NCI-H510A (cell line): ENCODE measurements at places on chromosomes 5 and 9.
A peak's percentile ranks its signal among the peaks of the same experiment; 100 is the strongest.

DNA sequence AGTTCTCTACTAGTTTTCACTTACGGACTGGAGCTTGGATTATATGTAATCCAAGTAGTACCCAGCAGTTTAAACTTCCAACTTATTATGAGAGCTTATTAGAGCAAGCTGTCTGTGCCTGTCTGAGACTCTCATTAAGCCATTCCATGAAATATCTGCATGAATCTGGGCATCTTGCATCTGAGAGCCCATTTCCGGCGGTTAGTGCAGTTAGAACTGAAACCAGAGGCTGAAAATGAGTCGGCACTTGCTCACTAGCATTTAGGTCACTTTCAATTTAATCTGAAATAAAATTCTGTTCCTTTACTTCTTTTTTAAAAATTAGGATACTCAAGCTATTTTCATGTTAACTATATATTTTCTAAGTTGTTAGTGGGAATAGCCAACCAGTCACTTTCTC lies 102.2 kb downstream of the MEGF10 start:
- DNase-seq = no peak

GRCh38 chr9:19018201-19018600 lies 14.8 kb downstream of the SAXO1 start:
- DNase-seq = no peak

DNA sequence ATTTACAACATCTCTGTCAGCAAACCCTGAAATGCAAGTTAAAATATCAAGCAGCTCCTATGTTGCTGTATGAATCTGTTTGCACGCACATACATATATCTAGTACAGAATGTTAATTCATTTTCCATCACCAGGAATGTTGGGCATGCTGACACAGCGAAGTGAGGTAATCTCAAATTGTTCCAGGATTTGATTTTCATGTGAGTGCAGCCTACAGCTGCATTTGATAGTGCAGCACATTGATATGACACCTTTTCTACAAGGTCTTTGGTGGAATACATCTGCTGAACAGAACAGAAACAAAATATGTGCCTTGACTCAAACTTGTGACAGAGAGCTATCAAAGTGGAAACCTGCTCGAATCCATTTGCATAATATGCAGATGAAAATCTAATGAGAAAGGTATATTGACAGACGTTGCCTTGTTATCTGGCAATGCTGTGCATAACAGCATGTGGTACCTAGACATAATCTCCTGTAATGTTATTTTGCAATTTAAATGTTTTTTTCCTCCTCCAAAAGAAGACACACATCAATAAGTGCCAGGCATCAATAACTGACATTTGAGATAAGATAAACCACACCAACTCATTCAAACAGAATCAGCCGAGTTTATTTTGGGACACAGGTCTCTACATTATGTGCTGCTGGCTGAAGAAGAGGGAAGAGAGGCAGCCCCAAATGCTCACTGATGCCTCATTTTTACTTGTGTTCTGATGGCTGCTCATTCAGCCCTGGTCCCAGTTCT lies 512.2 kb downstream of the ZNF608 start:
- no peak for DNase-seq

DNA sequence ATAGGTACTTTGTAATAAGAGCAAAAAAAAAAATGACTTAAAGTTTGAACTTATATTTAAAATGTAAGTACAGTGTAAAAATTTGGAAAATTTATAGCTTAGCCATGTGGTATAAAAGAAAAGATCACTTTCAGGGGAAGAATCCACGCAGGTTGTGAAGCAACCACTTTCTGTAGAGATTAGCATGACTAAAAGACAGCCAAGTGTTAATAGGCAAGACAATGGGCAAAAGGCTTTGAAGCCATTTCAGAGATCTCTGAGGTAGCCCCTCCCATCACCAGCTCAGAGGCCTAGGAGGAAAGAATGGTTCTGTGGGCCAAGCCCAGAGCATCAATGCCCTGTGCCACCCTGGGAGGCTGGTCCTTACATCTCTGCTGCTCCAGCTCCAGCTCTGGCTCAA lies 346.3 kb upstream of the CHD1 start:
- no peak for DNase-seq

DNA sequence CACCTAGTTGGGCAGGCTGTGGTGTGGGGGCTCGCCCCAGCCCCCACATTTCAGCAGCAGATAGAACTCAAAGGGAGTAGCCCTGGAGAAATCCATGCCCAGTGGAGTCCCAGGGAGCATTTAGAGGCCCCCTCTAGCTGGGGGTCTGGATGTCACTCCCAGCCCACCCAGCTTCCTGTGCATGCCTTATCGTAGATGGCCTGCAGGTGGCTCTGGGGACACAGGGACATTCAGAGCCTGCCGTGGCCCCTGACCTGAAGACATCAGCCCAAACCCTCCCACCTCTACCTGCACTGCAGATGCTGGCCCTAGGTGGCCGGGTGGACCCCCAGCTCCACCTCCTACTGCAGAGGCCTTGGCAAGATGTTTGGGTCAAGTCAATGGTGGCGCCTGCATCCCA lies 49.0 kb upstream of the LMX1B start:
- DNase-seq = no peak

DNA sequence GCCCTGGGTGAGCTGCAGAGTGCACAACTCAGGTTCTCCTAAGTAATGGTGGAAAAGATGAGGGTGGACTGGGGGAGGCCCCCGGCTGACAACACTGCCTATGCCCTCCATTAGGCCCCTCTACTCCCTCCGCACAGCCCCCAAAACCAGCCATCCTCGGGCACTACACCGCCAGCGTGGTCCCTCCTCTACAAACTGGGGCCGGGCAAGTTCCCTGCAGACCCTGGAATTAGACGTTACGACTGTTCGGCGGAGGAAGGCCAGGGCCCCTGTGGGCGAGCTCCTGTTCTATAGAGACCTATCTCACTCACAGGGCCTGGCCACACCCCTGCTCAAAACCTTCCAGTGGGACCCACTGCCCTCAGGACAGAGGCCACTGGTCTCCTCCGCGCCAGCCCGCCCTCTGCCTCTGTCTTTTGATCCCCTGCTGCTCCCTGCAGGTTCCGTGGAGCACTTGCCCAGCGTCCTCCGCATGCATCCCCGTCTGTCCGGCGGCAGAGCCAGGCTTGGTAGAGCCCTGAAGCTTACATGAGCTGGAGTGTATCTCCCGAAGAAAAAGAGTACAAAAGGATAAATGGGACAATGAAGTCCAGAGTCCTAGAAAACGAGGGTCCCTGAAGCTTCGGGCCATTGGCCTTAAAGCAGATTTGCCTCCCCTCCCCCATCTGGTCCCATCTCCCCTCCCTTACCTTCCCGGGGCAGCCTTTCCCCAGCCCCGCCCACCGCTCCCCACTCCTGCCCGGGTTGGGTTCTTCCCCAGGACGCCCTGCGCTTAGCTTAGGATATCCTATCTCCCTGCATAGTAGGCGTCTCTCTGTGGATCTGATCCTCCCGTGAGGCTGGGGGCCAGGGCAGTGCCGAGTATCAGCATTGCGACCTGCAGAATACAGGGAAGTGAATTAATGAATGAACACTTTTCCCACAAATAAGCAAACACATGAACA lies 71.3 kb downstream of the HRH2 start:
- DNase-seq = peak; percentile 4

GRCh38 chr9:92790542-92791527 lies 26.2 kb upstream of the BICD2 start:
- peak; percentile 35 for DNase-seq

DNA sequence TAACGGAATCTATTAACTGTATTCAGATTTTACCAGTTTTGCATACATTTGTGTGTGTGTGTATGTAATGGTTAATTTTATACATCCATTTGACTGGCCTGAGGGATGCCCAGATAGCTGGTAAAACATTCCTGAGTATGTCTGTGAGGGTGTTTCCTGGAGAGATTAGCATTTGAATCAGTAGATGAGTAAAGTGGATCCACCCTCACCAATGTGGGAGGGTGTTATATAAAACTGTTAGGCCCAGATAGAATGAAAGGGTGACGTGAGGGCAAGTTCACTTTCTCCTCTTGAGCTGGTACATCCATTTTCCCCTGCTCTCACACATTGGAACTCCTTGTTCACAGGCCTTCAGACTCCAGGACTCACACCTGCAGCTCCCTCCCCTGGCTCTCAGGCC lies 88.7 kb downstream of the EMB start:
- DNase-seq = no peak

GRCh38 chr9:135281791-135282737 lies 194.6 kb downstream of the OLFM1 start:
- DNase-seq = peak; percentile 40

DNA sequence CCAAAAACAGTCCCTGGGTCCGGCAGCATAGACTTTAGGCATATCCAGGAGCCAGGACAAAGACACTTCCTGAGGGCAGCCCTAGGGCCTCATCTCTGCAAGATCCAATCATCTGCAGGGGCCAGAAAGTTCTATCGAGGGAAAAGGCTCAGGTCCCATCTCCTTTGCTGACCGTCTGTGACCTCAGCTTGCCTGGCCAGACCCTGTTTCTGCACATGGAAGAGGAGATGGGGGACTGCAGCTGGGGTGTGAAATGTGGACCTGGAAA lies 51.0 kb upstream of the FCN1 start:
- no peak for DNase-seq

DNA sequence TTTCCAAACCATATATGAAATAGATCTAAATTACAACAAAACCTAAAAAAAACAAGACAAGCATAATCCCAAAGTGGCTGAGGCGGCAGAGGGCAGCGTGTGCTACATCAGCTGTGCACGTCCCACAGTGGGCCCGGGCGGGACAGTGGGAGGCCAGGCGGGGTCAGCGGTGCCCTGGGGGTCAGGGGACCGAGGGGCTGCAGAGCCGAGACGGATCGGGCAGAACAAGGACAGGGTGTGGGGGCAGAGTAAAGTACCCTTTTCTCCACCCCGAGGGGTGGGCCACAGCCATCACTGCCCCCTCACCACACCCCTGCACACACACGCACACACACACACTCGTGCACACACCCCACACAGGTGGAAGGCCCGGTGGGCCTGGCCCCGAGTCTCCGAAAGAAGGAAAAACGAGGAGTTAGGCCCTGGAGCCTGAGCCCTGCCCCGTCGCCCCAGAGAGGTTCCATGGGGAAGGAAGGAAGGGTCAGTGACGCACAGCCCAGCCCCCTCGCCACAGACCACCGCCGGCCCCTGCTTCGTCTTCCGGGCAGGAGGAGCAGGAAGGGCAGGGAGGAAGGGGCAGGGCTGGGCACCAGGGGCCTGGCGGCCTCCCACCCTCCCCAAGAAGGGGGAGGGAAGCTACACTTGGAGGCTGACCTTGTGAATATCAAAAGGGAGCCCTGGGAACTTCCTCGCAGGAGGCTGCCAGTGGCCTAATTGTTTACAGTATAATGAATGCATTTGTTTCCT lies 49.6 kb upstream of the UBAC1 start:
- DNase-seq = no peak

GRCh38 chr5:151632524-151632923 lies 41.4 kb upstream of the FAT2 start:
- no peak for DNase-seq

- no peak for DNase-seq
Observed at GRCh38 chr5:156481741-156482140, 154.8 kb downstream of the SGCD start.

- DNase-seq = no peak
Observed at GRCh38 chr5:79588696-79589095, 23.5 kb upstream of the TENT2 start.

DNA sequence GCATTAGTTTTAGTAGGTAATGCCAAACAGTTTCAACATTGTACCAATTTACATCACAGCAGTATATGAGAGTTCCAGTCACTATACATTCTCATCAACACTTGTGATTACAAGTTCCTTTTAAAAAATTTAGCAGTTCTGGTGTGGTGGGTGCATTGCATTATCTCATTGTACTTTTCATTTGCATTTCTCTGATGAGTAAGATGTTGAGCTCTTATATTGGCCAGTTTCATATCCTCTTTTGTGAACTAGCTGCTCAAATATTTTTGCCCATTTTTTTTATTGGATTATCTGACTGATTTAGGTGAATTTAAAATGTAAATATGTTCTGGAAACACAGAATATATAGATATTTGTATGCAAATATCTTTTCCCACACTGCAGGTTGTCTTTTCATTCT lies 160.9 kb upstream of the NR3C1 start:
- DNase-seq = no peak

DNA sequence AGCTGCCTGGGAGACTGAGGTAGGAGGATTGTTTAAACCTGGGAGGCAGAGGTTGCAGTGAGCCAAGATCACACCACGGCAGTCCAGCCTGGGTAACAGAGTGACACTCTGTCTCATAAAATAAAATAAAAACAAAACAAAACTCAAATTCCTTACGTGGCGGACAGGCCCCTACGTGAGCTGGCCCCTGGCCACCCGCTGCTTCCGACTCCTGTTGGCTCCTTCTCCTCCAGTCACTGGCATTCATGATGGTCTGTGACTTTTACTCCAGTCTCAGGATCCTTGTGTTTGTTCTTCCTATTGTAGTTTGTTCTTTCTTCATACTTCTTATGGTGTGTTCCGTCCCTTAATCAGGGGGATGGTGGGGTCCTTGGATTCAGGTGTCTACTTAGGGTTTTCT lies 28.5 kb upstream of the ZFR start:
- DNase-seq = no peak

DNA sequence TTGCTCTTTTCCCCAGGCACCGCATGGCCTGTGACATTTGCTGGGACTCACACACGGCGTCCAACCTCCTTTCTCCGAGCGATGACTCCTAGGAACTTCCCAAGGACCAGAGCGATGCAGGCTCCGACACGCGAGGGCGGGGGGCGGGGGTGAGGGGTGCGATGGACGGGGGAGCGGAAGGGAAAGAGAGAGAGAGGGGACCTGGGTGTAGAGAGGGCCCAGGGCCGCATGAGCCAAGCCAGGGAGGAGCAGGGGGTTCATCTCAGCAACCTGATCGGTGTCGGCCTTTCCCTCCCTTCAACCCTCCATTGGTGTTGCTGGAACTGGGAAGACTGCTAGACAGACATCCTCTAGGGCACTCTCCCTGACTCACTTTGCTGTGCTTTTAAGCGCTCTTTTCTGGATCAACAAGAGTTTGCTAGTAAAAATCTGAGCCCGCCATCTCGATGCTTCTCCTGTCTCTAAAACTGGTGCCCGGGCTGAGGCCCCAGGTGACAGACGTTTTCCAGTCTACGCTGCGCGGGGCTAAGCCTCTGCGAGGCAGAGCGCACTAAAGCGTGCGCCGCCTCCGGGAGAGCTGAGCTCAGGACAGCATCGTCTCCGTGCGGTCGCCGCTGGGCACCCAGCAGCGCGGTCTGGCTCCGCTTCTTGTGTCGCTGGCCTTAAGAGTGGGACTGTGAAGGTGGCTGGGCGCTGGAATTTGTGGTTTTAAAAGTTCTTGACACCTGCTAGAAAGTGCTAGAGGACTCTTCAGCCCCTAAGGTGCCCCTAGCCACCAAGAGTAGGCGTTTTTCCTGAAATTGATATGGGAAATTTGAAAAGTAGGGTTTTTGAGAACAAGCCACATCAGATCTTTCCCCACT lies 1.0 kb upstream of the TSLP start:
- DNase-seq = no peak
